ENCODE measurements at places on chromosomes 11 and 22.

DNA sequence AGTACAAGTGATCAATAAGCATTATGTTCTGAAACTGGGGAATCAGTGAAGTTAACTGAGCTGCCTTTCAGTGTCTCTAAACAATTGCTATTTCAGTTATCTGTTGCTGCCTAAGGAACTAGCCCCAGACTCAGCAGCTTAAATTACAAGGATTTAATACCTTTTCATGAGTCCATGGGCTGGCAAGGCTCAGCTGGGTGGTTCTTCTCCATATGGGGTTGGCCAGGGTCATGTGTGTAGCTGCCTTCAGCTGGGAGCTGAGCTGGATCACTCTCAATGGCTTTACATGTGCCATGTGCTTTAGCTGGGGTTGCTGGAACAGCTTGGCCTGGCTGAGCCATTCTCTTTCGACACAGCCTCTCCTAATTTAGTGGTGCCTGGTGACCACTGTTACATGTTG is 295.0 kb upstream of the NCAM1 start:
- no peak for DNase-seq

DNA sequence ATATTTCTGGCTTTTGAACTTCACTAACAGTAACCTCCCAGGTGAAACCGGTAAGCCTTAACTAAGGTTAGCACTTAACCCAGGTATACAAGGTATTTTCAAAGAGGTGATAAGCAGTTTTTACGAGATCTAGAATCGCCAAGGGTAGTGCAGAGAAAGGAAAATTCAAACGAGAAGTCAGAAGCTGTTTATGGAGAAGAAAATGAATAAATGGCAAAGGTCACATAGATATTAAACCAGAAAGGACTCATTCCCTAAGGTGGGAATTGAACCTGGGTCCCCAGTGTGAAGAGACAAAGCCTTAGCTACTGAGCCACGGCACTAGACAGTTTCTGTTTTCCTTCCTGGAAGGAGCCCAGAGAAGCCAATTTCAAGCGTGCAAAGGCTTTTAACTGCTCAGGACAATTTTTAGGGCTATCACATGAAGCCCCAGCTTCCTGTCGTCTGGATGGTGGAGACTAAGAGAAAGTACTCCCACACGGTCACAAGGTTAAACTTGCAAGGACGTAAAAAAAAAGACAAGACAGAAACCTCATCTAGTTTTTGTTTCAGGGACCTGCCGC is 5.7 kb upstream of the C1QTNF6 start:
- peak; percentile 64 for DNase-seq

- no peak for DNase-seq
These were observed 1124.3 kb downstream of the BRD1 start for GRCh38 chr22:48703265-48703941.

DNA sequence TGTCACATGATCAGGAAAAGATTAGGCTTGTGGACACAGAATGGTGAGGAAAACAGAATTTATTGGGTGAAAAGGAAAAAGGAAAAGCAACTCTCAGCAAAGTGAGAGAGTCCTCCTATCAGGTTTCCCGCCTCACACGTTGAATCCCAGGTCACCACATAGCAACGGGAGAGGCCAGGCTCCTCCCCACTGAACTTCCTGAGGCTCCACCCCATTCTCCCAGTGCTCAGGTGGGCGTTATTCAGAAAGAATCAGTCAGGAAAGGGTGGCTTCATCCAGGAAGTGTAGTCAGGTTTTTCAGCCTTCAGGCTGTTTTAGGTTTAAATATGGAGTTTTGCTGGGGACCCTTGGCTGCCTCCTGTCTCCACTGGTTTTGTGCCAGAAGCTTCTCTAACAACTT is 66.9 kb downstream of the SPON1 start:
- no peak for DNase-seq

- DNase-seq: no peak
These were observed 47.2 kb downstream of the FBLN1 start for GRCh38 chr22:45549762-45550378.

GRCh38 chr11:115892016-115892415 is 387.8 kb upstream of the CADM1 start:
- no peak for DNase-seq

DNA sequence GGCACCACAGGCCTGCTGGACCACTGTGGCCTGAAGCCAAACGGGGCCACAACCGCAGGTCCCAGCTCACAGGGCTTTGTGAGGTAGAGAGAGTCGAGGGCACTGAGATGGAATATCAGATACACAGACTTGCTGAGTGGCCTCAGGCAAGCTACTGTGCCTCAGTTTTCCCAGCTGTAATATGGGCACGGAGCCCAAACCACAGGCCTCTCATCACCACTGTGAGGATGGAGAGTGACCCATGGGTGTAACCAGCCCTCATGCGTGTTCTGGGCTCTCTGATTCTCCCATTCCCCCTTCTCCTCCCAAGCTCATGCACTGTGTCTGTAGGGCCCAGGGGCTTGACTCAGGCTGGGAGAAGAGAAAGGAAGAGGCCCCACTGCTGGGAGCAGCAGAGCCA is 4.2 kb downstream of the UNC93B1 start:
- no peak for DNase-seq

- DNase-seq: no peak
These were observed 86.5 kb upstream of the MYO18B start for GRCh38 chr22:25655371-25655935.

GRCh38 chr11:111334532-111335502 is 36.5 kb downstream of the POU2AF3 start:
- DNase-seq: no peak

- DNase-seq: no peak
These were observed 63.4 kb downstream of the CD6 start for GRCh38 chr11:61034704-61035525.

DNA sequence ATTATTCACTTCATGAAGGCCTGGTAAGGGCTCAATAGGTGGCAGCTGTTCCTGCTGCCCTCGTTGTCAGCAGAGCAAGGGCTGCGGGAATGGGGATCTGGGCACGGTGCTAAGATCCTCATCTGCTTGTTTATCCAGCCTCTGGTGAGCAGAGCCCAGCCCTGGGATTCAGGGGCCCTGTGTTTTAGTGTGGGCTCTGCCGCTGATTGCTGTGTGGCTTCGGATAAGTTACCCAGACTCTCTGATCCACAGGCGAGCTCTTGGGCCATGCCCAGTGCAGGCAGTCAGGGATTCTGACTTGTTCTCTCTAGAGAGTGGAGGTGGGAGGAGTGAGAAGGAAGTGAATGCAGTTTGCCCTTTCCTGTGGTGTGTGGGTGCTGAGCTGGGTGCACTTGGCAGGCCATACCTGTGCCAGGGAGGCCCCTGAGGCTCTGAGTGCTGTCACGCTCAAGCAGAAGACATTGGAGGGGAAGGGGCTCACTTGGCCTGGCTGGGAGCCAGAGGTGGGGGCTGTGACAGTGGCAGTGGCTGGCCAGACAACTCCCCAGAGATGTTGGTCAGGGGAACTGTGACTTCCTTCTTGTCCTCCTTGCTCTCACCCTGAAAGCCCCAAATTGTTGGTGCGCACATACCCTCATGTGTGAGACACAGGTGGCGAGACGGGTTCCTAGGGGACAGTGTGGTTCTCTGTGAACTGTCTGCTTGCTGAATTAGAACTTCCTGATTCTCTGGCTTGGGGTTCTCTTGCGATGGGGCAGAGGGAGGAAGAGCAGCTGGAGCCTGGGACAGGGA is 43.7 kb downstream of the CD82 start:
- peak; percentile 43 for DNase-seq

DNA sequence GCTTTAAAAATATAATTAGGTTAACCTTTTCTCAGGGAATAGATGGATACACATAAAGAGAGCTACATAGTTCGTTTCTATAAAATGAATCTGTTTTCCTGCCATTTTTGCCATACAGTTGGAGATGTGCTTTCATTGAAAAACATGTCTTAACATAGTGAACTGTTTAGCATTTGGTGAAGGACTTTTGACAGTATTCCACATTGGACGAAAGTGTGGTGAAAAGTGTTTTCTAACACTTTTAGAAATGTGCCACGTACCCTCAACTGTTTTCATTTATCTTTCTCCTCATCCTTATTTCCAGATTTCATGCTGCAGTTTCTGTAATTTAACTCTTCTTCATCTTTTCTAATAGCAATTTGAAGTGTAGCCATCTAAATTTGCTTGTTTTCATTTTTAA is 249.1 kb upstream of the MTNR1B start:
- no peak for DNase-seq

- DNase-seq: no peak
These were observed 226.7 kb downstream of the BRD1 start for GRCh38 chr22:49600891-49601431.

DNA sequence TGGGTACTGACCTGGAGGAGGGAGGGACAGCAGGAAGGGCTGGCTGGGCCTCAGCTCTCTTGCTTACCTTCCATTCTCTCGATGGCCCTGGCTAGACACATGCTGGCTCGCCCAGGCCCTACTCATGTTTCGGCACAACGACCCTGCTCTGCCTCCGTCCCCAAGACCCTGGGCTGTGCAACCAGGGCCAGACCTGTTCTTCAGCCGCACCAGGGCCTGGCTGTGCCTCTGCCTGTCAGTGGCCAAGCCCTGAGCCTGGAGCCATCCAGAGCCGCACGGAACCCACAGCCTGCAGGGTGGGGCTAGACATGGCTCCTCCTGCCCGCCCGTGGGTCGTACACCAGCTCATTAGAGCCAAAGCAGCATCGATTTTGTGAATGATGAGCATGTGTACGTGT is 47.5 kb downstream of the RTN4R start:
- DNase-seq: no peak

- DNase-seq: peak; percentile 54
These were observed 5.7 kb downstream of the CTSD start for GRCh38 chr11:1757861-1758610.

- DNase-seq: no peak
These were observed 12.1 kb downstream of the GNB1L start for GRCh38 chr22:19842393-19843106.

- no peak for DNase-seq
These were observed 1.7 kb downstream of the EP300 start for GRCh38 chr22:41094041-41094593.

GRCh38 chr11:555780-556661 is 4.5 kb downstream of the LMNTD2 start:
- no peak for DNase-seq

DNA sequence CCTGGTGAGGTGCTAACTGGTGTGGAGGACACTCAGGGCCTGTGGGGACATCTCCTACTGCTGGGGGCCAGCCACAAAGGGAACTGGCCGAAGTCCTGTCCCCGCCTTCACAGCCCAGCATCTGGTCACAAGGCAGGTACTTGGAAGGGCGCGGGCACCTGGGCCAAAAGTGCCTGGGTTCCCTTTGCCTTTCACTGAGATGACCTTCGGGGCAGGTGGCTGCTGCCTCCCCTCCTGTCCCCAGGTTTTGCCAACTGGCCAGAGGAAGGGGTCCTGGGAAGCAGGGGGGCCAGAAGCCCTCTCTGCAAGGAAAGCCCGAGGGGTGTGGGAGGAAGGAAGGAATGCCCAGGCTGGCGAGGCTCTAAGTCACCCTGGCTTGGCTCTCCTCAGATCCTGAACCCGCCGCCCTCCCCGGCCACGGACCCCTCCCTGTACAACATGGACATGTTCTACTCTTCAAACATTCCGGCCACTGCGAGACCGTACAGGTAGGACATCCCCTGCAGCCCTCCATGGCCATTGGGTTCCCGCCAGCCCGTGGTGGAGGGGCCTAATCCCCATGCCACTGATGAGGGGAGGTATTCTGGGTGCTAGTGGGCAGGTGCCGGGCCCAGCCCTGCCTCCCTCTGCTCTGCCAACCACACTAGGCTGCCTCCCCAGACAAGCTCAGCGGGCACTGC is 14.4 kb upstream of the PPP6R3 start:
- DNase-seq: no peak

GRCh38 chr11:95563859-95564258 is 225.7 kb downstream of the FAM76B start:
- DNase-seq: no peak

GRCh38 chr11:61577383-61578118 is 3.3 kb downstream of the SYT7 start:
- DNase-seq: no peak

GRCh38 chr22:28939394-28939793 is 56.0 kb downstream of the ZNRF3 start:
- no peak for DNase-seq

DNA sequence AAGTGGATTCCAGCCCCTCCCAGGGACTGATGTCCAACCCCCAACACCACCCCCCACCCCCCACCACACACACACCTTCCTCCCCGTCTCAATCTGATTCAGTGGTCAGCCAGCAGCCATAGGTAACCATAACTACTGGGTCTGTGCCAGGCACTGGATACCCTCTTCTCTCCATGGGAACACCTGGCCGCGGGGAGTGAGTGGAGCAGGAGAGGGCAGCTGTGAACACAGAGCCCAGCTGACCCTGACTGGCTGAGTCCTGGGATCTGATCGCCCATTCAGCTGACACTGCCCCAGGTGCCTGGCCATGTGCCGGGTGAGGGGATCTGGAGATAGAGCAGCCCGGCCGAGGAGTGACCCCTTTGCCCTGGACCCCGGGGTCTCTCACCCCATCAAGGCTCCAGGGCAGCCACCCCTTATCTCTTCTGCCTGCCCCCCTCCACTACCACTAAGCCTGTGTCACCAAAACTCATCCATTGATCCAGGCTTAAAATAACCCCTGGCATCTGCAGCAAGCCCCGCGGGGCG is 2.6 kb upstream of the SHISA8 start:
- DNase-seq: no peak

DNA sequence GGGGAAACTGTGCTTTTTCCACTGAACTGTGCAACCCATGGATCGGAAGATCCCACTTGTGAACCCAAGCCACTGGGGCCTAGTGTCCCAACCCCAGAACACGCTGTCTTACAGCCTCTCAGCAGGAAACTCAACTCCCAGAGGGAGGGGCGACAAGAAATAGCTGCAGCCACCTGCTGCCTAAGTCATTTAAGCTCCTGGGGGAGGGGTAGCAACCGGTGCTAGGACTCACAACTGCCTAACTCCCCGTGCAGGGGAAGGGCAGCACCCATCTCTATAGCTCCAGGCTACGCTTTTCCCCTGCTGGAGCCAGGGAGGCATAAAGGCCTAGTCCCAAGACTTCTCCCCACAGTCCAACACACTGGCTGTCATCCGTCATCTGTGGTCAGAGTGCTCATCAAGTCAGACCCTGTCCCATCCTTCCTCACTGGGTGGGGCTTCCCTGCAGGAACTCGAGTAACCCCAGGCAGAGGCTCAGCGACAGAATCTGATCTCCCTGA is 363.0 kb downstream of the LUZP2 start:
- no peak for DNase-seq

GRCh38 chr11:102882389-102883024 is 7.7 kb upstream of the MMP12 start:
- no peak for DNase-seq

GRCh38 chr11:10302744-10303557 is 1.9 kb upstream of the ADM start:
- DNase-seq: peak; percentile 73

- no peak for DNase-seq
These were observed 8.3 kb downstream of the CAT start for GRCh38 chr11:34447044-34447443.

GRCh38 chr11:64466115-64466718 is 107.3 kb downstream of the RPS6KA4 start:
- no peak for DNase-seq

- no peak for DNase-seq
These were observed 11.0 kb downstream of the OSBPL5 start for GRCh38 chr11:3154001-3154599.
